ENCODE measurements at places on chromosomes 6 and 20.

DNA sequence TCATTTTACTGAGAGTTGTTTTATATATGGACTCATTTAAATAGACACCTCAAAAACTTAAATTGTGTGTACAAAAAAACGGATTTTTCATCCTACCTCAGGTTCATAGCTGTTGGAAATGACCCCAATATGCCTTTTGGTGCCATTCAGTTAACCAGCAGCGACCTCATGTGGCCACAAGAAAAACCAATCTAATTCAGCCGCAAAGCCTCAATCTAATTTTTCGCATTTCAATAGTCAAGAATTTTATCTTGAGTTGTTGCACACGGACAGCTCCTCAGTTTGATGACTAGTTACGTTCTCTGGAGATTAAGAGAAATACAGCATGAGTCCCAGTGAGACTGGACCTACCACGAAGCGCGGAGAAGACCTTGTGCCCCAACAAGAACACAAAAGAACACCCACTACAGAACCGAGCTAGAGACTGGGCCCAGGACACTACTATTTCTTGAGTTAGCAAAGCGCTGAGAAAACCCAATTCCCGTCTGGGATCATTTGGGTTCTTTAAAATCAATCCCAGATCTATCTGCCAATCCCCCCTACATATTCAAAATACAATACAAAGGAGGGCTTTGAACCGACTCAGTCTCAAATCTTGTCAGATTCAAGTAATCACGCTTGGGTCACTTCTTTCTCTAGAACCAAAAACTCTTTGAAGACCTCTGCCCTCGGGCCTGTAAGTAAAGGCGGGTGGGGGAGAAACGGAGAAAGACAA lies 1.1 kb downstream of the TCP11 start:
- DNase-seq, result peak; percentile 62

DNA sequence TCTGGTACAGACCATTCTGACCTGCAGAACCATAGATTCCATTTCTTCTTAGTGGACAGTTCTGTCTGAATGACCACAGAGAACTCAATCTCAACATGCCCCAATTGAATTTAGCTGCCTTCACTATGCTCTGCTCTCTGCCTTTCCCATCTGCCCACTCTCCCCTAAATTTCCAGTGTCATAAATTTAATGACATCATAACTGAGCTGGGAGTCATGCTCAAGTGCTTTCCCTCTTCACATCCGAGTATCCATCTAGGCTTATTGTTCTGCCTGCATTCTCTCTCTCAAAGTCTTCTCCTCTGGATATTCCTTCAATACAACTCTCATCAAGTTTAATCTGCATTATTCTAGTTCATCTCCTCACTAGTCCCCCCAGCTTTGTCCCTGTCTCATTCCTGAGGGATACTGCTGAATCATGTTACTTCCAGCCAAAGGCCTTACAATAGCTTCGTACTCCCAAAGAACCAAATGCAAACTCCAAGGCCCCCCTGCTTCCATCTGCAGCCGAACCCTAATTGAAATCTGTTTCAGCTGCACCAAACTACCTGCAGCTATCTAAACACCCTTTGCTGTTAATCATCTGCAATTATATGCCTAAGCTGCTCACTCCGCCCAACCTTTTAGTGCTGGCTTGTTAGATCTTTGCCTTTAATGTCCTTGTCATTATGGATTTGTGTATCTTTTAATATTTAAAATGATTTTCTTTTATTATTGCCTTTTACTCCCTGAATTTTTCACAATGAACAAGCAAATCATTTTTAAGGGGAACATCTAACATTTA lies 46.1 kb downstream of the SLC35B3 start:
- no peak for DNase-seq

DNA sequence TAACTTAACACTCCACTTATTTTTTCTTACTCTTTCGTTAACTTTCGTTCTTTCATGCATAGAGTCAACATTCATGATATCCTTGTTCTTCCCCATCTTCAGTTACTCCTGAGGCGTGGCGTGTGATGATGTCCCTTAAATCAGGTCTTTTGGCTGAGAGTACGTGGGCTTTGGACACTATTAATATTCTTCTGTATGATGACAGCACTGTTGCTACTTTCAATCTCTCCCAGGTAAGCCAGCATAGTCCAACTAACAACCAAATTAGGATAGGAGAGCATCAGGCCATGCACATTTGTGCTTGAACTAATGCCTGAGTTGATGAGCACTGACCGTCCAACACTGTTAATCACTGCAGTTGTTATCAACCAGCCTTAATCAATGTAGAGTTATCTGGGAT lies 119.6 kb downstream of the TMEM242 start:
- DNase-seq, result no peak

GRCh38 chr20:9141921-9142320 lies 73.0 kb downstream of the PLCB4 start:
- no peak for DNase-seq
